ENCODE measurements at places on chromosomes 2 and 18.

DNA sequence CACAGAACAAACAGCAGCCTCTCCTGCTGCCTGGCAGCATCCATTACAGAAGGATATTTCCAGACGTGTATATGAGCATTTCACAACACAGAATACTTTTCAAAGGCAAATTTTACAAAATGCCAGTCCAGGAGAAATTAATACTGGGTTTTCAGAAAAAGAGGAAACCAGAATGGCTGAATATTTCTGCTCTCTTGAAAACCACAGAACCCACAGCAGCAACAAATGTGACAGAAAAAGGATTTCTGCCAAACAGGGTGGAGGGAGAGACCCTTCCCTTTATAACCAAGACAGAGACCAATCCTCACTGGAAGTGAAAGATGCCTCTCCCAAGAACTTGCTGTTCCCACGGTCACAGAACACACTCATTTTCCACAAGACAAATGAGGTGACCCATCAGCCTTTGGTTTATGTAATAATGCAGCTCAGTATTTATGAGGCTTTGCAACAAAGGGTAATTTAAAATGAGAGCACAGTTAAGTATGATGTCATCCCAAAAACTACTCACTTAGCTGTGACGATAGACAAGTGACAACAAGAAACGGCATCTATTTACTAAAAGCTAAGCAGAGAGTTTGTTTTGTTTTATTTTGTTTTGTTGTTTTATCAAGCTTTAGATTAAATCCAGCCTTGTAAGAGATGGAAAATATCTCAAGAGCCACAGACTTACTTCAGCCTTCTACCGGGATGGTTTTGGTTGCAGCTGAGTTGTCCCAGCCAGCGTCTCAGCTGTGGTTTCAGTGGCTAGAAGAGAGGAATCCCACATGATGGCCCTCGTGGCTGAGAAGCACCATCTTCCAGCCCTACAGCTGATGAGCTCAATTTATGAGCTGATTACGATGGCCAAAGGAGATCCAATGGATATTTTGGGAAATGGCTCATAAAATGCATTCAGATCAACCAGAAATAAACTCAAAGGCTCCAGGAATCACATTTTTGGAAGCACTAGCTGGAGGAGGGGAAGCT is 249.3 kb upstream of the AGAP1 start:
- DNase-seq: no peak

DNA sequence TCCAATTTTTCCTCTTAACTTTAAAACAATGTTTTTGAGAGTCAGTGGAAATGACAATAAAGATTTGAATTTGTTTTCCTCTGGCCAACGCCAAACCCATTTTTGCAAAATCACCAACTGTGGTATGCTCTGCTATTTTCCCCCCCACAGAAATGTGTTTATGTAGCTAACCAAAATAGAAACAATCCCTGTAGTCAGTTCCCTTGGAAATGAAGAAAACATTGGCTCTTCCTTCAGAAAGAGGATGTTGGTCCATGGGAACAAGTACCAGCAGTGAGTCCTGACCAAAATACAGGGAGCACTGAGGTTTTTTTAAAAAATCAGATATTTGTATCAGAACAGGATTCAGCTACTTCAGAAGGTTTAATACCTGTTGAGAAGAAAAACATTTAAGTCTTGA is 65.3 kb downstream of the SLC40A1 start:
- DNase-seq: no peak

- no peak for DNase-seq
These were observed 516.8 kb upstream of the FANCL start for GRCh38 chr2:58757971-58758370.

GRCh38 chr18:58596265-58596681 is 32.6 kb downstream of the ALPK2 start:
- no peak for DNase-seq

DNA sequence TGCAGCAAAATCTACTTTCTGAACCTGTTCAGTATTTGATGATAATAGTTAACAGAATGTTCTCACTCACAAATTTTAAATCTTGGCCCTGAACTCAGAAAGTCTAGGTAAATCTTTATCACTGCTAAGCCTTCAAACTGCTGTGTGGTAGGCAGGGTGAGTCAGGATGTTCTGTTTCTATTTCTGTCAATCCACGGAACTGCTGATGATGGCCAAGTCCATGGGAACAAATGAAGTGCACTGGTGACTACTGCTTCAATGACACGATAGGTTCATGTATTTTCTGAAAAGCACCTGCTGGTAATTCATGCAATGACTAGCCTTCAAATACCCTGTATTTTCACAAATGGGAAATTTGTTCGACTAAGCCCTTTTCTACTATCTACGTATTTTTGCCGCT is 14.2 kb downstream of the NIFK start:
- DNase-seq: no peak

DNA sequence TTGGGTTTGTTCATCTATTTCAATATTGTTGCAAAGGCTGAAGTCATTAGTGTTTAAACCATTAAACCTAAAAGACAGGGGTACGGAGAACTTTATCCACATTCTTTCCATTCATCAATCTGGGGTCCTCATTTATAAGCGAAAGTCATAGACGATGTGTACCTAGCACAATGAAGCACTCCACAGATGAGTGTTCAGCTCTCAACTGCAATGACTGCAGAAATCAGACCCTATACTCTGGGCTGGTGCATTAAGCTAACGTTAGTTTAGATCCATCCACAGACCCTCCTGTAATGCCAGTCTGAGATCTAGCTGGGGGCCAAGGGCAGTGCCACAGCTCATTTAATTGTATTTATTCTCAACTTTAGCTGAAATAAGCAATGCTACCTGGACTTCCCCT is 155.2 kb downstream of the AFF3 start:
- no peak for DNase-seq

GRCh38 chr2:105732101-105732500 is 12.6 kb upstream of the NCK2 start:
- no peak for DNase-seq

- DNase-seq: no peak
These were observed 111.5 kb downstream of the CYRIA start for GRCh38 chr2:16554060-16554583.

DNA sequence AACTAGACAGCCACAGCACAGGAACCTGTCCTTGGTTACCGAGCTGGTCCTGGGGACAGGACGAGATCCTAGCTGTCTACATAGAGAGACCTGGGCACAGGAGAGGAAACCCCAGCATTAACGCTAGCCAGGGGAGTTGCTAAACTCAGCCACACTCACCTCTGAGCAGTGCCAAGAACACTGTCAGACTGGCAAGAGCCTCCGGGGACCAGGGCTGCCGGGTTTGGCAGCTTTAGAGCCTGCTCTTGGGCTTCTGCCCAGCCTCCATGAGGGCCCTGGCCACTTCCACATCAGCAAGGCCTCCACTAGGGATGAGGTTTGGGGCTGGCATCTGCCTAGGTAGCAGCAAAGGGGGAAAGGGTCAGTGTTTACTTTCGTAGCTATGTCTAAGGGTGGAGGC is 6.7 kb downstream of the TMBIM1 start:
- no peak for DNase-seq

Data from effector CD4-positive, alpha-beta T cell (primary cell).